ENCODE measurements at places on chromosomes 16 and 17. TPM values are rescaled to one million over a fixed set of nuclear protein-coding genes. Genes with fewer than 3 reads are reported as not detected.

ITGA2B gene
- 2.4 TPM for total RNA-seq

SEPTIN12 gene
- total RNA-seq, result not detected

SRRM2 gene
- total RNA-seq, result 234 TPM

KRT9 gene
- total RNA-seq, result 0.79 TPM

ZPBP2 gene
- total RNA-seq, result not detected

CACNG5 gene
- not detected for total RNA-seq

CBLN1 gene
- total RNA-seq, result 0.30 TPM

SCGB1C2 gene
- total RNA-seq, result not detected

CD300A gene
- total RNA-seq, result 6.0 TPM

LCMT1 gene
- 36.4 TPM for total RNA-seq

BCO1 gene
- total RNA-seq, result not detected

KDM6B gene
- 30.6 TPM for total RNA-seq

HS3ST2 gene
- total RNA-seq, result 0.20 TPM

DCUN1D3 gene
- 13.7 TPM for total RNA-seq
